Endothelial cell of coronary artery (primary cell): ENCODE measurements at places on chromosomes 7 and 10. TPM values are rescaled to one million over a fixed set of nuclear protein-coding genes. Genes with fewer than 3 reads are reported as not detected.

The PLEKHS1 gene
- not detected in 2 replicates for total RNA-seq

The ATXN7L1 gene
- 5.5 and 6.5 TPM in 2 replicates for total RNA-seq

The KCNMA1 gene
- 0.27 and 5.9 TPM in 2 replicates for total RNA-seq

The RTKN2 gene
- total RNA-seq = 0.09 and 0.63 TPM in 2 replicates

The LHFPL3 gene
- not detected in 2 replicates for total RNA-seq

The STEAP4 gene
- total RNA-seq = not detected in 2 replicates

The LBX1 gene
- total RNA-seq = not detected in 2 replicates
